Skin of body (tissue), 3 donors: ENCODE measurements at places on chromosomes 5 and 9. TPM values are rescaled to one million over a fixed set of nuclear protein-coding genes. Genes with fewer than 3 reads are reported as not detected.

The OBP2B gene
- total RNA-seq, result 0.30 TPM

The LECT2 gene
- total RNA-seq, result not detected

The DNAH5 gene
- total RNA-seq, result 0.20 TPM

DNA sequence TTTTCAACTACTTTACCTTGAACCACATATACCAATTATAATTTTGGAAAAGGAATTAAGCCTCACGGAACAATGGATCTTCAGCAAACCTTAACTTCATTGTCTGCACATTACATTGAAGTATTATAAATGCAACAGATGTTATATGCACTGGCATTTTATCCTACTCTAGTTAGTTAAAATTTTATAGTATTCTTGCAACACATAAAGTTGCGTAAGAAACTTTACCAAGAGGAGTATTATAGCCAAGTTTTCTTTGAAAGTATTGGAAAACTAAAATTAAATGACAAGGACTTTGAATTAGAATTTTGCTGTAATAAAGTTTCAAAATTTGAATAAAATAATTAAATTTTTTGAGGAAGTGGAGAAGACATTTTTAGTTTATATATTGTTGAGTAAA lies 63.4 kb upstream of the SREK1 start:
- DNase-seq, result no peak

The SLCO4C1 gene
- total RNA-seq, result 4.2 TPM

GRCh38 chr9:74413876-74414275 lies 83.3 kb upstream of the RORB start:
- DNase-seq, result no peak

The CER1 gene
- 0.30 TPM for total RNA-seq

The IFNB1 gene
- not detected for total RNA-seq

The ACTBL2 gene
- 5.8 TPM for total RNA-seq

- DNase-seq, result no peak
Measured at GRCh38 chr5:52767766-52768480, 19.8 kb upstream of the ITGA1 start.

The SPATA31C1 gene
- not detected for total RNA-seq
